ENCODE measurements at places on chromosomes 11 and 22. TPM values are rescaled to one million over a fixed set of nuclear protein-coding genes. Genes with fewer than 3 reads are reported as not detected.

RIMBP3C gene
- 0.15 TPM for polyA plus RNA-seq

TEX54 gene
- polyA plus RNA-seq = not detected

PDGFB gene
- 0.49 TPM for polyA plus RNA-seq

LIF gene
- 1.4 TPM for polyA plus RNA-seq

IL17RA gene
- polyA plus RNA-seq = 15.2 TPM

WT1 gene
- not detected for polyA plus RNA-seq

MMP12 gene
- 0.19 TPM for polyA plus RNA-seq
